GM23248 (cell line): ENCODE measurements at places on chromosomes 5 and 9.

- no peak for DNase-seq
Measured at GRCh38 chr9:14350754-14351153, 36.8 kb upstream of the NFIB start.

GRCh38 chr9:14279671-14280070 lies 34.3 kb downstream of the NFIB start:
- no peak for DNase-seq

GRCh38 chr9:112404508-112404932 lies 24.6 kb downstream of the HSDL2 start:
- peak; percentile 11 for DNase-seq

- no peak for DNase-seq
Measured at GRCh38 chr5:66701244-66701643, 105.1 kb downstream of the MAST4 start.

DNA sequence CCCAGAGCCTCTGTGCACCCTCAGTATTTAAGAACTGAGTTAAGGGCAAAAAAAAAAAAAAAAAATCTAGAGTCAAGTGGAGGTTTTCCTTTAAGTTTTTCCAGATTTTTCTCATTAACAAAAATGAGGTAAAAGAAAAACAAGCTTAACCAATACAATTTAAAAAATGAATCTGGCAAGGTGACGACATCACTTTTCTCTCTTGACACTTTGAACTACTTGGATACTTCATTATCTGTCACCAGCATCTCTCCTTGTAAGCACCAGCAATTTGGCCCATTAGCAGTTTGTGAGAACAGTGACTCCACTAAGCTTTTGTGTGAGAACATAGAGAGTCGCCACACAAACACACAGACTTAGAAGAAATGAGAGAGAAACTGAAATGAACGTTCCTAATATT lies 345.7 kb upstream of the SLC30A5 start:
- no peak for DNase-seq

GRCh38 chr9:129999141-129999510 lies 43.9 kb downstream of the FNBP1 start:
- DNase-seq = peak; percentile 46

GRCh38 chr9:29437526-29437925 lies 1864.2 kb upstream of the C9orf72 start:
- no peak for DNase-seq

DNA sequence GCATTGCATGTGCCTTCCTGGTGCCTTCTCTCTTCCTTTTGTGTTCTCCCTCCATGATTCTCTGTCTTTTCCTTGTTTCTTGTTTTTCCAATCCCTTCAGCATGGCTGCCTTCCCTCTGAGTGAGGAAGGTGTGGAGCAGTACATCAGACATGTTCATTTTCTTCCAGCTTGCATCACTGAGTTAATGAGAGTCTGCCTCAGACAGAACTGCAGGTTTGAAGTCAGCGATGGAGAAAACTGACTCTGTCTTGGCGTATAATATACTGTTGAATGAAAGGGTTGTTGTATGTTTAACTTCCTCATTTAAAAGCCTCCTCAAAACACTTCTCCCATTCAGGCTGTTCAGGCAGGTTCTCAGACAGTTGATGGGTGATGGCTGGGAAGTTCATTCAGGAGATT lies 129.3 kb downstream of the KDM4C start:
- DNase-seq = no peak

DNA sequence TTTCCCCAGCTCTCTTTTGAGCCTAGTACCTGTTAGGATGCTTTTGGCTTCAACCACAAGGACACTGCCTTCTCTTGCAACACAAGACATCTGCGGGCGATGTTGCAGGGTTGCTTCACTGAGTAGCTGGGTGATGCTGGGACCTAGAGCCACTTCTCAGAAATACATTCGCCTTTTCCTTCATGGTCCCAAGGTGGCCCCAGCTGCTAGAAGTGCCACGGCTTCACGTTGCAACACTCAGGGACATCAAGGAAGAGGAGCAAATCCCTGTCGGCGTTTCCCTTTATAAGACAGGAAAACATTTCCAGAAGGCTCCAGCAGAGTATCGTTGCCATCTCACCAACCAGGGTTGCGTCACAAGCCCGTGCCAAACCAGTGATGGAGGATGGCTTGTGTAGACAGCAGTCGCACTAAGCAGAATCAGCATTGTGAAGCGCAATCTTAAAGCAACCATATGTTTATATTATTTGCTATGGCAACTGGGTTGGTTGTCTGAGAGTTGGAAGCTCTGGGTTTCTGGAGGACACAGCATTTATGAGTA lies 62.7 kb downstream of the ANKRD33B start:
- no peak for DNase-seq

DNA sequence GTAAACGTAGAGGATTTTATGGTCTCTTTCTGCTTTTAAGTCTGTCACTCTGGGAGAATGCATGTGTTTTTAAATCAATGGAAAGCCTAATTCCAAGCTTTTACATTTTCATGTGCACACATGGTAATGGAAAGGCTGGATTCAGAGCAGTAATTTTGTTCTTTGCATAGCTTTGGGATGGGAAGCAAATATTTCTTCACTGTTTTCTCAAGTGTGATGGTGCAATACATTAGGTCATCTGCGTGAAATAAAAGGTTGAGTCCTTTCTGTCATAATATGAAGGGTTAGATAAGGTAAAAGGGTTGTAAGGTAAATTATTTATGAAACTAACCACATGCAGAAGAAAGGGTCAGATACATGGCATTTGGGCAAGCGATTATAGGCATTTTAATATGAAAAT lies 88.2 kb upstream of the NR3C1 start:
- DNase-seq = peak; percentile 32

DNA sequence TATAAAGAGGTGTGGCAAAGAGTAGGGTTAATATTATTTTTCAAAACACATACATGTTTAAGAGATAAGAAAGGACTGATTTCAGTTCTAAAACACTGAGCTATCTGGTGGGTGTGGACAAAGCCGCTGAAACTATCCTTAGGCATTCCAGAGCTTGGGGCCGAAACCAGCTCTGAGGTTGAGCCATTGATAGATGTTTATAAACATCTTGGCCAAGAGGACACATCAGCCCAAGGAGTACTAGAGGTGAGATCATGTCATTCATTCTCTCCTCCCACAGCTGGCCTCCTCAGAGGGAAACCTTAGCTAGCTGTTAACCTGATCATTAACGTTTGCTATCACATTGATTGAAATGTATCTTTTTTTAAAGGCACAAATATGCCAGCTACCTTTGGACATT lies 89.9 kb downstream of the NLN start:
- DNase-seq = no peak

- DNase-seq = peak; percentile 35
Measured at GRCh38 chr9:15935661-15936305, 382.9 kb downstream of the CCDC171 start.

DNA sequence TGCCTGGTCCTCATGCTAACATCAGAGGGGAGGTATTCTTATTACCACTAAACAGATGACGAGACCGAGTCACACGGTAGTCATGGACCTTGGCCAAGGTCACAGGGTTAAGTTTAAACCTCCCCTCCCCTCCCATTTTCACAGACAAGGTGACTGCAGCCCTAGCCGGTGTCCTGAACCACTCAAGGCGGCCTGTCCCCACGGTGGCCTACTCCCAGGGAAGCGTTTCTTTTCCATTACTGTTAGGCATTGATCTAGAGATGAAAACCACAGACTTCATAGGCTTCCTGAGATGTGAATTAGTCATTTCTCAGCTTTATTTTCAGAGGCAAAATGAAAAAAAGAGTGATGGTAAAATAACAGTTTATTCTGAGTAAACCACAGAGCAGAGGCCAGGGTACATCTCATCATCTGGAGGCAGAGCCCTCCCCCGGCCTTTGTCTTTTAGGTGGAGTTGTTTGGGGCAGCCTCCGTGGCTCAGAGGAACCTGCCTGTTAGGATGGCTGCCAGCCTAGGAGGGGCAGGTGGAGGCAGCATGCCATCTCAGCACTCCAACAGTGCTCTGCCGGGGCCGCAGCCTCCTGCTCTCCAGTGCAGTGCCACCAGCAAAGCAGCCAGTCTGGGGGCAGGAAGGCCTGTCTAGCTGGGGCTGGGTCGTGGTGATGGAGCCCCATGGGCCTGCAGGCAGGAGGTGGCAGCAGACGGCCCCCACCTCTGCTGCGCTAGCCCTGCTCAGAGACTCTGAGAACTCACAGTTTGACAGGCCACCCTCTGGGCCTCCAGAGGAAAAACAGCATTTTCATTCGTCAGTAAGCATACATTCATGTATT lies 71.2 kb downstream of the RAPGEF1 start:
- DNase-seq = peak; percentile 85

DNA sequence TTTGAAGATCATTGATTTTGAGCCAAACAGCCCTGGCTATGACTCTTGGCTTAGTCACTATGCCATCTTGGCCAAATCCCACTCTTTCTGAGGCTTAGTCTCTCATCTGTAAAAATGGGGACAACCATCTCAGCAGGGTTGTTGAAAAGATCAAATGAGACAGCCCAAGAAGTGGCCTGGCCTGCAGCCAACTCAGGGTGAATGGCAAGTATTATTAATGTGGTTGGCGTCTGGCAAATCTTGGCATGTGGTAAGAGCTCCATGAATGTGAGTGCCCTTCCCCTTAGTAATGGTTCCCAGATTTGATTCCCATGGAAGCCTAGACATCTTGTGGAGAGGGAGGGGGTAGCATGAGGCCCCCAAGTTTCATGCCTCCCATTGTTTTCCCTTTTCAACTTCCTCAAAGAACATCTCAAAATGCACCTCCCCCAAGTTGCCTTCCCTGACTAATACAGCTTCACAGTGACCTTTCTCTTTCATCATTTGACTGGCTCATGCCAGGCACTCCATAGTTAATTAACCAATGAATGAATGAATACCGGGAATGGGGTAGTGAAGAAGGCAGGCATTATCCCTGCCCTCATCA lies 11.8 kb upstream of the TGFBI start:
- peak; percentile 94 for DNase-seq

GRCh38 chr5:146398826-146399225 lies 48.3 kb upstream of the TCERG1 start:
- no peak for DNase-seq

- no peak for DNase-seq
Measured at GRCh38 chr5:174173766-174174165, 128.3 kb downstream of the NSG2 start.

DNA sequence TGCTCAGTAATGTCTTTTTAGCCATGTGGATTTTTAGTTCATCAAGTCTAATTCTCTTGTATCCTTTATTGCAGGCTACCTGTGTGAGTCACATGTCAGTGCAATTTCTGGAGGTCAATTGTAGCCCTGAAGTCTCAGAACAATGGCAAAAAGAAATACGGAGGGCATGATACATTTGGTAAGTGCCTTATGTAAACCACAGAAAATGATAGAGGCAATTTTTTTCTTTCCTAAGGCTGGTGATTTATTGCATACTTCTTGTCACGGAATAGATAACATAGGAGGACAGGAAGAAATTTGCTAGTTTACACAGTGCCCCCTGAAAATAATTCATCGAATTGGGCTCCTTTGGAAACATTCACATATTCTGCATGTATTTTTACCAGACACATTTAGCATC lies 235.9 kb downstream of the DMRTA1 start:
- DNase-seq = peak; percentile 46

DNA sequence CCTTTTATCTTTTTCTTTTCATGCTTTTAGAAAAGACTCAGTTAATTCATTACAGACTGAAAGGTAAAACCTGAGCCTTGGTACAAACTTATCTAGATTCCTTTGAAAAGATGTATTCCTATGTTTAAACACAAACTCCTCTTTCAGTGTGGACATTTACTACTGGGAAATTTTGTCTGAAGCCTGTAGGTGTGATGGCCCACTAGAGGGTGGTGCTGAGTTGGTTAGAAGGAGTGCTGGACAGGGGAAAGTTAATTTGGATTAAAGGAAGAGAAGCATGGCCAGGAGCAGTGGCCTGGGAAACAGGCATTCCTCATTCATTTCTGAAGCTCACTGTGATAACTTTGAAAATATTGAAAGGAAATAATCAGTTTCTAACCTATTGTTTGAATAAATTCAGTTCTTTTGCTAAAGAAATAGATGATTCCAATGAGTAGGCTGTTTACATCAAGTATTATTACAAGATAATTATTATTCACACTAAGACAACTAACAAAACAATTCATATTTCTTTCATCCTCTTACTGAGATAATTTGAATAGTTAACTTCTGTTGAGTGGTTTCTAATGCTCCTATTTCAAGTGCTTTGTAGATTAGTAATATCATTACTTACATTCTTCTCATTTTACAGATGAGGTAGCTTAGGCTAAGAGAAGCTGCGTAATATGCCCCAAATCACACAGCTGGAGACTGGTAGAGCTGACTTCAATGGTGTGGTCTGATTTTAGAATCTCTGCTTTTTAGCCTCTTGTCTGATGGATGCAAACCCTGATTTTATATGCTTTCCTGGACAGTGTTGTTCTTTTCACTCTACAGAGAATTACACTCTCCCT lies 150.9 kb downstream of the ADGRV1 start:
- DNase-seq = peak; percentile 63

- peak; percentile 29 for DNase-seq
Measured at GRCh38 chr5:74312746-74313145, 327.8 kb downstream of the ENC1 start.

DNA sequence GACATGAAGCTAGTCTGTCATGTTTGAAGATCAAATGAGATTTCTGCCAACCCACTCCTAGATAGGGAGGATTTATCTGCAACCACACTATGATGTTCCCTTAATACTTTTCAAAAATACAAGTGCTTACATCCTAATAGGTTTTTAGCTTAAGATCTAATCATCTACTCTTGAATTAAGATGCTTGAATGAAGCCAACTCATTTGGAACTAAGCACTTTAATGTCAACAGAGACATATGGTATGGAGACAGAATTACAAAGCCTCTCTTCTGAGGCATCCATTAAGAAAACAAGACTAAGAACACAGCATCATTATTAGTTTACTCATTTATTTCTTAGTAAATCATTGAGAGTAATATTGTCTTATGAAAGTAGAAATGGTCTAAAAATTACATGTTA lies 139.3 kb upstream of the NFIB start:
- no peak for DNase-seq

GRCh38 chr9:73640971-73641370 lies 489.3 kb downstream of the ANXA1 start:
- DNase-seq = no peak

DNA sequence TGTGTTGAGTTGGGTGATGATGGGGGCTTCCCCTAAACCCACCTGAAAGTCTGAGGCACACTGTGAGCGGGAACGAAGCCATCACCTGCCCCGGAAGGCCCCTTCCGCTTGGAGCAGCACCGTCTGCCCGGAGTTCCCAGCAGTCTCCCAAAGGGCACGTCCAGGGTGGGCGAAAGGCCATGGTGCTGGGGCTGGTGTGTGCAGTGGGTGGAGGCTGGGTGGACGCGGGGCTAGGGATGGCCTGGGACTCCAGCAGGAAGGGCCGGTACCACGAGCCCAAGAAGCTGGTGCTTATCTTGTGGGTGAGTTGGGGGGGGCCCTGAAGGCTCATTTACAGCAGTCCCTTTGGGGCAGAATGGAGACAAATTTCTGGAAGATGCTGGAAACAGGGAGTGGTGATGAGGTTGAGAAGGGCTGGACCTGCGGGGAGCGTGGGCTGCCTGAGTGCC lies 4.6 kb downstream of the FLT4 start:
- no peak for DNase-seq

GRCh38 chr5:164119806-164120447 lies 614.5 kb downstream of the MAT2B start:
- DNase-seq = peak; percentile 19
